ENCODE measurements at places on chromosomes 5 and 9.

GRCh38 chr5:52886206-52886605 lies 98.5 kb downstream of the ITGA1 start:
- DNase-seq: no peak

GRCh38 chr9:2465921-2466460 lies 155.6 kb upstream of the VLDLR start:
- DNase-seq: peak; percentile 92

DNA sequence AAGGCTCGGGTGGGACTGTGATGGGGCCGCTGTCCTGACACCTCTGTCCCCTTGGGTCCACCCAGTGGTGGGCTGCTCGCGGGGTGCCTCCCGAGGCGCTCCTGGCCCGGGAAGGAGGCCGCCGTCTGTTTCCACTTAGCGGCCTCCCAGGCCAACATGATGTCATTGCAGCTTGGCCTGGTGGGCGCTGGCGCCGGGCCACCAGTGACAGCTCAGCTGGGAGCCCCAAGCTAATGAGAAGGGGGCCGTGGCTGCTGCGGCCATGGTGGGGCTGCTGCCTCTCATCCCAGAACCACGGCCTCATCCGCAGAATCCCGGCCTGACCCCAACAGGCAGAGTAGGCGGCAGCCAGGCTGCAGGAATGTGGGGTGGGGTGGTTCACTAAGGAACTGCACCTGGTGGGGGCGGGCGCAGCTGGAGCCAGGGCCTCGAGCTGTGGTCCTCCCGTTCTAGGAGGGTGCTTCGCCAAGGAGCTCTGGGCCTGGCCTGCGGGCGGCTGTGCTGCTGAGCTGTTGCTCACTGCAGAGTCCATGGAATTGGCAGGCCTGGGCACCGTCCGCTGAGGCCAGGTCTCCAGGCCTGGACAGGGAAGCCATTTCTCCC lies 123.5 kb upstream of the COL5A1 start:
- no peak for DNase-seq

DNA sequence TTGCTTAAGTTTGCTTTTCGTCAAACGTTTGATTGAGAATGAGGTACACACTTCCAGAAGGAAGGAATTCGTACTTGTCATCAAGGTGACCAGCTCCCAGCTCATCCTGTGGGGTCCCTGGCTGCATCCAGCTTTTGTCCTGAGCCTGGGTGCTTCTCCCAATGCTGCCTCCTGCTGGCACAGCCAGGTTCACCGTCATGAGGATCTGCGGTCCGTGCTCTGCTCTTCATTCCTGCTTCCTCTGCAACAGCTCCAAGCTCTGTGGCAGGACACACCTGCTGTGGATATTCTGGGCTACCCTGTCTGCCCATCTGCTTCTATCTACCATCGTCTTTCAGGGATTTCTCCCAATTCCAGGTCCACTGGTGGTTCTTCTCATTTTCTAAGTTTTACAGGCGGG lies 13.3 kb upstream of the UBE2QL1 start:
- no peak for DNase-seq

DNA sequence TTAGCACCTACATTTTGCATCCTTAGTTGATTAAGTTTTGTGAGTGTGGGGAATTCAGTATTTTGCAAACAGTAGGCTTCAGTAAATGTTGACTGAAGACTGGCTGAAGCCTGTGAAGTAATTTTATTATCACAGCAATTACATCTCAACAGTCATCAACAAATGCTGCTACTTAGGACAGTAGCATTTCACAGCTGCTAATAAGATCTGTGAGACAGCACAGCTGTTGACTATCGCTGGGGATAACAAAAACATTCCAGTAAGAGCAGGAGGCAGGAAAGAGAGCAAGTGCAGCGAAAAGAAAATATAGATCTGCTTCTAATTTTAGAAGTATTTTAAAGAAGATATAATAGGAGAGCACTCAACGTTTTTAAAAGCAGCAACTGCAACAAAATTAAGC lies 117.3 kb upstream of the FGF10 start:
- no peak for DNase-seq

DNA sequence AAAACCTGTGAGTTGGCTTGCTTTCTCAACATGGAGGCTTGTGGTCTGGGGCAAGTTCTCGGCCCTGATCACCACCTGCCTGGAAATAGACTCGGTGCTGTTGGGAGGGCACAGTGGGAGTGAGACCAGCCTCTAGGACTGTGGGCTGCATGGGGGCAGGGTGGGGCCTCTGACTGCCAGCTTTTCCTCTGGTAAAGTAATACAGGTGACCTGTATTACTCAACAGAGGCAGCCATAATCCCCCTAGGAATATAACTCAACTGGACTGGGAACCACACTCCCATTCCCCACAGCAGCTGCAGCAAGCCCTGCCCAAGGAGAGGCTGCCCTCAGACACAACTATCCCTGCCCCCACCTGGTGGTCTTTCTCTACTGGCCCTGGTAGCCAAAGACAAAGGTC lies 72.8 kb downstream of the C9orf153 start:
- no peak for DNase-seq

GRCh38 chr5:57221049-57221568 lies 47.2 kb downstream of the GPBP1 start:
- peak; percentile 67 for DNase-seq

DNA sequence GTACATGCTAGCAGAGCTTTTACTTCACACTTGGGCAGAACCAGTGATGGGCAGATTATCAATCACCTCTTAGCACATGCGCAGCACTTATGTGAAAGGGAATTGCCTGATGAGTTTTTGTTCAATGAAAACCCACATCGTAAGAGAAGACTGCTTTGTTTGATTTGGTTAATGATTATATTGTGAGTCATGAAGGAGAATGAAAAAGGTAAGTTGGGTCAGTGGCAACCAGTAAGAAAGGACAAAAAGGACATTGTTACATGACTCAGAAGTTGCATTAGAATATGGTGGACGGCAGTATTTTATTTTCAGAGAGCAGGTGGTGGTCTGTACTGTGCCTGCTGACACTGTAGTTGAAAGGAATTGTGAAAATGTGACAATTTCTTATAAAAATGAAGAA lies 127.4 kb downstream of the AOPEP start:
- DNase-seq: peak; percentile 99

DNA sequence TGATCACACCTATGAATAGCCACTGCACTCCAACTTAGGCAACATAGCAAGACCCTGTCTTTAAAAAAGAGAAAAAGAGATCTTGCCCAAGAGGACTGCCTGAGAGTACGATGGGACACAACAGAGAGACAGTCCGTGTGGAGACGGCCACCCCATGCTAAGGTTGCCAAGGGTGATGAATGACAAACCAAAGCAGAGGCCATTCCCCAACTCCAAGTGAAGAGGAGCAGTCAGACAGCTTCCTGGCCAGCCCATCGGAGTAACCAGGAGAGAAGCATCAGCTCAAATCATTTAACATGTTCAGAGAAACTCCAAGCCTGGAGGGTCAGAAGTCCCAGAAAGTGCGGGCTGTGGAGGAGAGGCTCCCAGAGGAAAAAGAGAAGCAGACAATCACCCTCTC lies 63.9 kb upstream of the SUB1 start:
- no peak for DNase-seq

DNA sequence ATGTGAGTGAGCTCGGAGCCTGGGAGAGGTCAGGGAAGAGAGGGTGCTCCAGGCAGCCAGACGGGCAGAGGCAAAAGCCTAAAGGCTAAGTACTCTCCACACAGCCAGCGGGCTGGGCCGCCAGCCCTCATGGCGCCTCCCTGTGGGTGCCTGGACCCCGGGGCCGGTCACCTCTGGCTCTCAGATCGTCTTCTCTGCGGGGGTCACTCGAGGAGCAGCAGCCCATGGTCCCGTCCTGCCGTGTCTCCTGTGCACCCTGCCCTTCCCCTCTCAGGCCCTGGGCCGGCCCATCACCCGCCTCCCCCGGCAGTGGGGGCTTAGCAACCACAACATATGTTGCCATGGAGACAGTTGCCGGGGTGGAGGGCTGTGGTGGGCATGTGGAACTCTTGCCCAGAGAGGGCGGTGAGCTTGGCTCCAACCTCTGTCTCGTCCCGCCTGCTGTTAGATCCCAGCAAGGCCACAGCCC lies 4.2 kb downstream of the AK1 start:
- no peak for DNase-seq

GRCh38 chr5:177607452-177608192 lies 7.7 kb downstream of the B4GALT7 start:
- DNase-seq: peak; percentile 54

GRCh38 chr5:154868702-154869101 lies 10.3 kb downstream of the CNOT8 start:
- DNase-seq: no peak

GRCh38 chr5:134873987-134874830 lies at the start of gene TXNDC15:
TXNDC15 (plus strand) TSS chr5:134874371; CDS start chr5:134874428, 57 bp downstream.
- DNase-seq: peak; percentile 56

DNA sequence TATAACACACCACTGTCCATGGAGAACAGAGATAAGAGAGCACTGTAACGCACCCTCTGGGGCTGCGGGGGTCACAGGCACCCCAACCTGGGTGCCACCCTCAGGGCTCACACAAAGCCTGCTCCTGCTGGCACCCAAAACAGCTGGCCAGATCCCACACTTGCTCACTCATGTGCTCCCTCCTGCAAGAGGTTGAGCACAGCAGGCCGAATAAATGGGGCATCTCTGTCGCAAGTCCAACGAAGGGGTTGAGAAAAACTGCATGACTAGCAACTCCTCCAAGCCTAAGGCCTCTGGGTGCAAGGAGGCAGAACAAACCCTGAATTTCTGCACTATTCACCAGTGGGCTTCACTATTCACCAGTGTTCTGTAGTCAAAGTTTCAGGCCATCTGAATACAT lies 80.3 kb downstream of the SECISBP2 start:
- no peak for DNase-seq

- DNase-seq: no peak
Measured at GRCh38 chr5:80190960-80191359, 64.9 kb downstream of the SERINC5 start.

GRCh38 chr9:119252671-119253299 lies 116.5 kb downstream of the BRINP1 start:
- DNase-seq: peak; percentile 3

GRCh38 chr5:132294728-132295504 lies 722 bp downstream of the SLC22A4 start:
- peak; percentile 77 for DNase-seq

DNA sequence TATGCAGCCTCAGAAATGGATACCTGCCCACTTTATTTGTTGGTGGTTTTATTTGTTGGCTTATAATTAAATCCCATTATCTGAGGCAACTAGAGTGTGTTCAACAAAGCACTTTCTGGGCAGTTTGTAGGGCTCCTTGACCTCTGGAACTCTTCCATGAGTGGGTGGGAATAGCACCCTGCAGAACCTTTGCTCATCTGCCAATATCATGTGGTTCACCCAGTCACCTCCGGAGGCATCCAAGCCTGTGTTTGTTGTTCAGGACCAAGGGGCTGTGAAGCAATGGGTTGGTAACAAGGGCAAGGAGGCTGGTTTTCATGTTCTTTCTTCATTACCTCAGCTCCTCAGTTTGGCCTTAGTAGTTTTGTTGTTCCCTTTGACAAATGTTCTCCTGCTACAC lies 314.0 kb downstream of the NDUFS4 start:
- peak; percentile 87 for DNase-seq

- peak; percentile 89 for DNase-seq
Measured at GRCh38 chr9:85339338-85339737, 402.4 kb downstream of the AGTPBP1 start.

- peak; percentile 61 for DNase-seq
Measured at GRCh38 chr9:115946530-115946929, 207.1 kb upstream of the PAPPA start.

DNA sequence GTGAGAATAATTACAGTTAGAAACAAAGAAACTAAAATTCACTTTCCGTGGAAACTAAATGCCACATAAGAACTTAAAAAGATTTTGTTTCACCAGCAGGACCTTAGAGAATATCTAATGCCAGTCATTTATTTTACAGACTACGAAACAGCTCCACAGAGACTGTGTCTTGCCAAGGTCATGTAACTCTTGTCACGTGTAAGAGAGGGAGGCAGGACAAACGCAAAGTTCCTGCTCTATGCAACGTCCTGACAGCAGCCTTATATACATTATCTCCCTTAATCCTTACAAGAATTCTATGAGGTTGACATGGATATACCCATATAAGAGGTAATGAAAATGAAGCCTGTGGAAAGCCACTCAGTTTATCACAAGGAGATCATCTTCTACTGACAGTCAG lies 39.4 kb downstream of the CTNNAL1 start:
- DNase-seq: no peak

- DNase-seq: no peak
Measured at GRCh38 chr5:82334085-82334692, 56.0 kb upstream of the RPS23 start.

GRCh38 chr5:29750453-29750852 lies 1443.0 kb upstream of the CDH6 start:
- no peak for DNase-seq

GRCh38 chr9:89394412-89394811 lies 76.1 kb downstream of the SECISBP2 start:
- DNase-seq: no peak

GRCh38 chr5:13975246-13975645 lies 30.8 kb upstream of the DNAH5 start:
- DNase-seq: no peak

DNA sequence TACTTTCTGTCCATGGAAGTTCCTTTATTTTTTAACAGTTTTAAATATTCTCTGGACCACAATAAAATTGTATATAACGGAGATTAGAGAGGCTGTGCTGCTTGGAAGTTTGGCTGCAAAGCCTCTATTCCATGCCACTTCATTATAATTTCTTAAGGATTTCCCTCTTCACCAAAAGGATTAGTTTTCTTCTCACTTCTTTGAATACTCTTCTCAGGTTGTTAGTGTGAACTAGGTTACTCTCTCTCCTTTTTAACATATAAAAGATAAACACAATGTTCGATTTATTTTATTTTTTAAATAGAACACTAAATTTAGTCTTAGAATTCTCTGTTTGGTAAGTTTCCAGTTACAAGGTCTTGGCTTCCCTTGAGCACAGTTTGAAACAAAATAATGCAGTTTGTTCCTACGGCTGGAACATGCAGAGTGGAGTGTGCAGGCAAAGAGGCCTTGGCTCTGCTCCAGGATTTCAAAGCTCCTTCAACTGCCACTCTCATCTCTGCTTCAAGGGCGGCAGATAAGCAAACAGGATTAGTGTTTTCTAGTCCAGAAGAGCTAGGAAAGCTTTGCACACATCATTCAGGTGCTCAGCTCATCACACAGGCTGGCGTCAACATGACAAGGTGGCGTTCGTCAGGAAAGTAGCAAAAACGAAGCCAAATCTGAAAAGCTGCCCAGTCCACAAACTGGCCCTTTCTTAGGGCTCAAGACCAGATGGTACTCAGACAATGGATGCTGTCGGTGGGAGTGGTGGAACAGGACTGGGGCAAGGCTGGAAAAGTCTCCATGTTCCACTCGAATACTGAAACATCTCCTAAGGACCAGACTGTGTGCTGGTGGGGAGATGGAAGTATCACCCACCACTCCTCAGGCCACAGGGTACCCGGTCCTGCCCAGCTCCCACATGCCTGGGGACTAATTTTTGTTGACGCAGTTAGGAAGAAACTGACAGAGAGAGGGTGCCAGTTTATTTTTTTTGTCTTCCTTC lies 286.6 kb downstream of the CRB2 start:
- peak; percentile 16 for DNase-seq

All from renal cortical epithelial cell (primary cell).